NCI-H774 (cell line): ENCODE measurements at places on chromosomes 5 and 9.

- no peak for DNase-seq
Observed at GRCh38 chr5:59763541-59763940, 130.0 kb downstream of the PDE4D start.

DNA sequence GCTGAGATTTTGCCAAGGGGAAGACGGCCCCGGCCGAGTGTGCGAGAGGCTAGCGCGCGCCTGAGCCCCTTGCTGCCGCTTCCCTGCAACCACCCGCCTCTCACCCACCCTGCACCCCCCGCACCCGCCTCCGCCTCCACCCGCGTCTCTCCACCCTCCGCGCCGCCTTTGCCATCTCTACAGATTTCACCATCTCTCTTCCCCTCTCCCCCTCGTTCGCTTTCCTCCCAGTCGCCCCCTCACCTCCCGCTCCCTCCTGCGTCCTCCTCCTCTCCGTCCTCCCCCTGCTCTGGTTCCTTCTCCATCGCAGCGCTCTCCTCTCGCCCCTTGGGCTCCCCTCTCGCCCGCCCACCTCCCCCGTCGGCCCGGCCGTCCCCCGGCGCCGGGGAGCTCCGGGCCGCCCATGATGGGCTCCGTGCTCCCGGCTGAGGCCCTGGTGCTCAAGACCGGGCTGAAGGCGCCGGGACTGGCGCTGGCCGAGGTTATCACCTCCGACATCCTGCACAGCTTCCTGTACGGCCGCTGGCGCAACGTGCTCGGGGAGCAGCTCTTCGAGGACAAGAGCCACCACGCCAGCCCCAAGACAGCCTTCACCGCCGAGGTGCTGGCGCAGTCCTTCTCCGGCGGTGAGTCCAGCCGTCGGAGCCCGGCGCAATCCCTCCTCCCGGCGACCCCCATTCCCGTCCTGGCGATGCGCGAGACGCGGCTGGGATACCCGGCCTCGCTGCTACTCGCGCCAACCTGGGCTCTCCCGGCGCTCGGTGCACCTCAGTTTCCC, at the start of gene PRDM12:
Gene PRDM12, plus strand, starts transcription at position 344 of the 778 bp plus-strand sequence. Its CDS starts 60 bp downstream, at position 404.
- no peak for DNase-seq

GRCh38 chr5:174843263-174844250, 119.2 kb downstream of the MSX2 start:
- DNase-seq = no peak

- DNase-seq = no peak
Observed at GRCh38 chr5:78280261-78280660, 14.2 kb downstream of the AP3B1 start.

DNA sequence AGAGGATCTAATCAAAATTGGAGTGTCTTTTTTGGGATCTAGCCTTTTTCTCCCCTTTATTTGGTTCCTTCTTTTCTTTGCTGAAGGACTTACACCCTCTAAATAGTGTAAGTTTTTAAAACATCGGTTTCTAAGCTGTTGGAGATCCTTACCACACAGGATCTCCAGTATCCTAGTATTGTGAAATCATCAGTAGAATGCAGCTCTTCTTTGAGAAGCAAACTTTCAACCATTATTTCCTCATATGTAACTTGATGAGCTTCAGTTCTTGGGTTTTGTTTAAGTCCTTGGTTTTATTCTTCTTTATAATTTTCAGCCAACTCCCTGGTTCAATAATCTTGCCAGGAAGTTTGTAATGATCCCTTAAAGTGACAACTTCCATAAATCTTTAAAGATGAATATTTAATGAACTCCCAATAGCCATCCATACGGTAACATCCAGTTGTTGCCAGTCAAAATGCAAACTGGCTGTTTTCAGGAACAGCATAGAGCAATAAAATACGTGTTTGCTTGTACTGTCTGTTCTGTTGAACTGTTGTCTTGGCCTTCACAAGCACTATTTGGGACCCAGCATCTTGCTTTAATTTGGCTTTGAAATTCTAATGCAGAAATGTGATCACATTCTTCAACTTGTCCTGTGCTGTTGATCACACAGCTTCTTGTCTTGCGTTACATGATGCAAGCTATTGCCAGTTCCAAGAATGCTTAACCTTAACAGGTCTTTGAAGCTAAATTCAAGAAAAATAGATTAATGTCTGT, 34.8 kb upstream of the TTC23L start:
- no peak for DNase-seq

DNA sequence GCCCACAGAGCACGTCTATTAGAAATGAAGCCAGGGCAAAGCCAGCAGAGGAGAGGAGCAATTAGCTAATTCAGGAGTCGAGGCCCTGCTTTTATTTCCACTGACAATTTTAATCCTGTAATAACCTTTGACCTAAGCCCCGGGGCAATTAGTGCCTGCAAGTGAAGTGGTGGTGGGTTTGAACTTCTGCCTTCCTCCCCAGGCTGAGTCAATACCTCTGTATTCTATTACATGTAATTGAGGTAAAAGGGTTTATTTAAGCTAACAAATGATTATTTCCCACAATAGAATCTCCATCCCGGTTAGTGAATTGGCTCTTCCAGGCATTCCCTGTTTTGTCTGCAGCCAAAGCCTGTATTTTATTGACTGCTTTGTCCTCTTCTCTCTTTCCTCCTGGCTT, 49.9 kb downstream of the FGF18 start:
- DNase-seq = peak; percentile 40

GRCh38 chr9:99479929-99480328, 257.8 kb downstream of the SEC61B start:
- no peak for DNase-seq

DNA sequence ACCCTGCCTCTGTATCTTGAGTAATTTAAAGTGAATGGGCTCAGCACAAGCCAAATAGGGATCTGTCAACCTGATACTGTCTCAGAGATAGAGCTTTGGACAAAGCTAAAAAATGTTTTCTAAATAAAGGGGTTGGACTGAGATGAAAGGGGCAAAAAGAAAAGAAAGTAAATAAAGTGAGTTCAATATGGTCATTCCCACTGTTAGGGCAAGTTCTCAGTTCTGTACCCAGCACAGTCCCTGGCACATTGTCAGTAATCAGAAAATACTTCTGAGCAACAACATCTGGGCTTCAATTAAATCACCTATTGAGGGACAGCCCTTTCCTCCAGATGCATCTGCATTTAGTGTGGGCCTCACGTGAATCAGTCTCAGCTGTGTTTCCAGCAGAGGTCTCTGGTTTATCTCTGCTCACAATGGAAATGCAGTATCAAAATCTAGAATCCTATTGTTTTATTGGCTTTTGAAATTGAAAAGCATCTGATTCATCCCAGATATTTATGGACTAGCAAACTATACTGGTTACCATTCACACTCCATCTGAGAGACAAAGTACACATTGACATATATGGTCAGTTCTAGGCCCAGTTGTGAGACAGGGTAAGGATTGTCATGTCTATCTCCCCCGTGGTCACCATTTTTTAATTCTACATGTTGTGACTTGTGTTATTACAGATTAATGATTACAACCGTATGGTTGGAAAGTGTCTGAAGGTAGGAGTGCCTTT, 35.6 kb downstream of the ZNF474 start:
- no peak for DNase-seq

DNA sequence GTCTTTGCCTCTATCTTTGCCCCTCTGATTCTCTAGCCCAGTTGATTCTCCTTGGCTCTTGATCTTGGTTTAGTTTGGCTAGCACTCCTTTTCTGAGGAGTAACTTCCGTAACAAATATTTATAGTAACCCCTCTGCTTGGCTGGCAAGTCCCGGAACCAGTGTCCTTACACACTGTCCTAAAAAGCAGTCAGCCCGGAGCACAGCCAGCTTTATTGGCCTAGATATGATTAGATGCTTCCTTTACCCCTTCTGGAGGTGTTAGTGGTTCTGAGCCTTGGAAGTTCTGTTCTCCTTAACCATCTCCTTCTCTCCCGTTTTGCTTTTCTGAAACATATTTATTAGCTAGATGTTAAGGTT, 17.0 kb upstream of the MSMP start:
- no peak for DNase-seq

GRCh38 chr5:83085106-83085505, 7.8 kb downstream of the XRCC4 start:
- DNase-seq = no peak

DNA sequence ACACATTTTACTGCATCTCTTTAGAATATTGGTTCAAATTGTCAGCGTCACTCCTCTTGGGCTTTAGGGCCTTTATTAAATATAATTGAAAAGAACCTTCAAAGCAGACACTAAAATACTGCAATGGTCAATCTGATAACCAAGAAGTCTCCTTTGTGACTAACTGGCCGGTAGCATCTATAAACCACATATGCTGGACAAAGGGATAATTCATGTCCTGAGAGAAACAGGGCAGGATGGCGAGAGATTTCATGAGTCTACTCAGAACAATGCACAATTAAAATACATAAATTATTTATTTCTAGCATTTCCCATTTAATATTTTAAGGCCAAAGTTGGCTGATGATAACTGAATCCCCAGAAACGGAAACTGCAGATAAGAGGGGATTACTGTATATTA, 1083.4 kb upstream of the CDH18 start:
- no peak for DNase-seq

- no peak for DNase-seq
Observed at GRCh38 chr5:63794979-63795378, 167.3 kb downstream of the HTR1A start.

DNA sequence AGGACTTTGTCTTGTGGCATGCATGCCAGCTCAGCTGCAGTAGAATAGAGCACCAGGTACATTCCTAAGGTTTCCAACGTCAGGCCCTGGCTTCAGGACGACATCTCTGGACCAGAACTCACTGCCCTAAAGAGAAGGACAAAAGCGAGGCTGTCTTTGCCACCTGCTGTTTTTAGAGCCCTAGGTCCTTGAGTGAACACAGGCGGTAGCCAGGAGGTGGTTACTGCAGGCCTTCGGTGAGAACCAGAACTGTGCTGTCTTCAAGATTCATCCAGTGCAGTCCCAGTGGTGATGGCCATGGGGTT, 288.9 kb upstream of the CDH18 start:
- DNase-seq = no peak
